Stimulated activated CD4-positive, alpha-beta T cell treated with anti-CD3 and anti-CD28 coated beads, Interleukin-1b, Interleukin-23, amount 100 ng/mL, for 24 hours (primary cell): ENCODE measurements at places on chromosomes 1 and 21.

DNA sequence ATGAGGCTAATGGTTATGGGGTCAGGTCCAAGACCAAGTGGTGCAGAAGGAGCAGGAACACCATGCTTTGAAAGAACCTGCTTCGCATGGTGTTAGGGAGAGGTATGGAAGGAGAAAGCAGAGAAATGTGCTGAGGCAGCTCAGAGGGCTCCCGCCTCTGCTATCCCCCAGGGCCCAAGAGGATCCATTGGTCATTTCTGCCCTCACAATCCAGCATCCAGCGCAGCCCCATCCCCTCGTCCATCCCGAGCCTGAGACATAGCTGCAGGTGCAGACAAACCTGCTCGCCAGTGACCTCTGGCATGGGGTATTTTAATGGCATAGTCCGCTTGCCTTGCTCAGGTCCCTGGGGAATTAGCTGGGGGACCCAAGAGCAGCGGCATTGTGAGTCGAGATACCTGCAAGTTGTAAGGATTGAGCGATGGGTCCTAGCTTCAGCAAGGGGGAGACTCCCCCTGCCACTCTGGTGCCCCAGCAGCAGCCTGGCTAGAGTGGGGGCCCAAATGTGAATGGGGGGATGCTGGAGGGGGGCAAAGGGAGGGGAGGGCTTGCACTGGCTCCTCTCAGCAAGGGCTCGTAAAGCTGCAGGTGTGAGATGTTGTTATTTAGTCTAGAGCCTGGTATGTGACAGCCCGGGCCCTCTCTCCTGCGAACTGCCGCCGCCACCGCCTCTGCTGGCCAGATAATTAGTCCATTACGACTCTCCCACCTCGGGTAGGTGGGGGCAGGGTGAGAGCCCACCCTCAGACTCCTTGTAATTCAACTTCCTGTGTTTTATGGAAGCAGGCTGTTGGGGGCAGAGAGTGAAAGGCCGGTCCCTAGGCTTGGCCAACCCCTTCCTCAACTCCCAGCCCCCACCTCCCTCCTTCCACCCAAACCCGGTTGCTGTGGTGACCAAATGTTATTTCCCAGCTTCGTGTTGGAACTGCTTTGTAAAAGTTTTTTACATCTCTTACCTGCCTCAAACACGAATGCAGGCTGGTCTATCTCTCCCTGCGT is 118.8 kb downstream of the RNF220 start:
- DNase-seq, result no peak

- no peak for DNase-seq
These were observed 24.0 kb downstream of the CSTB start for GRCh38 chr21:43751955-43752591.

DNA sequence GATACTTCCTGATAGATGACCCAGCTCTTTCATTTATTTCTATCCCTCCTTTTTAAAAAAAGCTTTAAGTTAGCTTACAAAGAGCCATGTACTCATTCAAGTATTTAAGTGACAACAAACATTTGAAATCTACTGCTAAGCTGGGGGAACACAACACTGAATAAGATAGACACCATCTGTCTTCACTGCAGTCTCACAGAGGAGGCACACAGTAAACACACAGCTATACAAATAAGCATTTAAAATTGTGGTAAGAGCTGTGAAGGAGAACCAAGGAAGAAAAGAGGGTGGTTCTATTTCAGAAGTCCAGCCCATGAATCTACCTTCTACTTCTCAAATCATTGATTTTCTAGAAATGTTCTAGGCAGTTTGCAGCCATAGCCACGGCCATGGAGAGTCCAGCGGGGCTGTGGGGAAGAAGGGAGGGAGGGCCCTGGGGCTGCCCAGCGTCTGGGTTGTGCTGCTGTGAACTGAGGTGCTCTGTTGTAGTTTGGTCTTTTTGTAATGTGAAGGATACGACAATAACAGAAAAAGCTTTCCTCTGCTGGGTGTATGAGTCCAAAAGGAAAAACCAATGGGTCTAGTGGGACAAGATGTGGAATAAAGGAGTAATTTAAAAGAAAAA is 28.2 kb downstream of the PRDM2 start:
- DNase-seq, result no peak

- DNase-seq, result no peak
These were observed 4.9 kb upstream of the DMRTA2 start for GRCh38 chr1:50427818-50428779.

DNA sequence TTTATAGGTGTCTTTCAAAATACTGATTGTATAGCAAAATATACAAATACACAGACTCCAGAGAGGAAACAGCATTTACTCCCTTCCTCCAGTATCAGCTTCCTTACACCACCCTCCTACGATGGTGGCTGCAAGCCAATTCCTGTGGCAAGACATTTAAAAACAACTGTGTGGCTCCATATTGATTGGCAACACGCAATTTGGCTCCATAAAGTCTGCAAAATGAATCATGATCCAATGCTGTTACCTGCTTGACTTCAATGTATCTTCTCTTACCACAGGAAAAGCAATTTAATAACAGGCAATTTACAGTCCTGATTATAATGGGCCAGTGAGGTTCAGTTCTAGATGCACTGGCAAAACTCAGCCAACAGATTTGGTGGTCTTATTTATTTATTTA is 19.7 kb upstream of the ATP6V1G3 start:
- DNase-seq, result no peak

DNA sequence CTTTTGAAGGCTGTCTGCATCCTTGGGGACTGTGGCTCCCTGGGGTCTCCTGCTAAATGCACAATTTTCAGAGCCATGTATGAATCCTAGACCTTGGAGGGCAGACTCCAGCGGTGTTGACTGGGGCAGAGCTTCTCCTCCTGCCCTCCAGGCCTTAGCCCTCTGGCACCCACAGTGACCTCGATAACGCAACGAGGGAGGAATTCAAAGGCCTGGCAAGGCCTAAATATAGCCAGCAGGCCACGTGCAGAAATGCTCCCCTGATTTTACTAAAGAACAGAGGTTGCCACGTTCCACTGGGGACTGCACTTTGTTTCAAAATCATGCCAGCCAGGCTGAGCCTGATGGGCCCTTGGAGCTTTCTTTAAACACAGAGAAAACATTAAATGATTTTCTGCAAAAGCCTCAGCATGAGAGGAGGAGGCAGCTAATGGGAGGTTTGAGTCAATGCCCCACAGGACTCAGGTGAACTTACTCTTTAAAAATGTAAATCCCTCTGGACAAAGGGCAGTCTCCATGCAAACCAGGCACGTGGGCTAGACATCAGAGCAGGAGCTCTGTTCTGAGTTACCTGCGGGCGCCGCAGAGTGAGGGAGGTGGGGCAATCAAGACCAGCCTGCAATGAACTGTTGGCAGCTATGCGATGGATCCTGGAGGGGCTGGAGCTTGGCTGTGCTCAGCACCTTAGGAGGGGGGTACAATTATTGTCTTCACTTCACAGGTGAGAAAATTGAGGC is 28.0 kb downstream of the GRIK3 start:
- no peak for DNase-seq

DNA sequence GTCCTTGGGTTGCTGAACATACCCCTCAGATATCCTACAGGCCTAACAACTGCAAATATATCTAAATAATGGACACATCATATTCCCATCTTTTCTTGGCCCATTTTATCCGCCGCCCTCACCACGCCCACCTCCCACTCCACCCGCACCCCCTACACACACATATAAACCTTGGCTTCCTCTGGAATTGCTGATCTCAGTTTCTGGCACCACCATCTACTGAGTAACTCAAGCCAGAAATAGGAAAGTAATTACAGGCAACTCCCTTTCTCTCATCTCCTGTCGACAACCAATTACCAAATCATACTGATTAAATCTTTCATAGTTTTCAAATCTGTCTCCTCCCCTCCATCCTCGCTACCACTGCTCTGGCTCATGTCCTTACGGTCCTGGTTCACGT is 4.7 kb downstream of the RGS8 start:
- no peak for DNase-seq

- DNase-seq, result no peak
These were observed 84.3 kb downstream of the ELAVL4 start for GRCh38 chr1:50193002-50193401.

DNA sequence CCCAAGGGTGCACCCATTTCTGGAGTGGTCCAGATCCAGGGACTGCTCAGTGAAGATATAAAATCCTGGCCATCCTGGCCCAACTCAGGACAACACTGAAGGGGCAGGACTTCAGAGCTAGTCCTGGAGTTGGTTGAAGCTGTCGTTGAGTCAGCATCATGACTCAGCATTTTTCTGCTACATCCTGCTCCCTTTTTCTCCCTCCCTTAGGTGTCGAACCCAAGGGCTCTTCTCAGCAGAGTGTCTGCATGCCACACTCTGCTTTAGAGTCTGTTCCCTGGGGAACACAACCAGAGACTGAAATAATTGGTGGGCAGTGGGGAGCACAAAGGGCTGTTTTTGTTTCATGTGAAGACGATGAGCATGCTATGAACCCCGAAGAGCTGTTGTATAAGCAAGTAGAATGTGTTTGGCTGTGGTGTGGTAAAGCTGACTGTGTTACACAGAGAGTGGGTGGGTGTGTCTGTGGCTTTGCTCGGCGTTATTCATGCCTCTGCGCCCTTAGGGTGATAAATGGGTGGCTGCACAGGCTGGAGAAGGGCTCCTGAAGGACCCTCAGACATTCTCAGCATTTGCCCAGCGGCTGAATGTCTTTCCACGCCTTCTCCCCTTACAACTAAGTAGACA is 167.2 kb downstream of the CYYR1 start:
- DNase-seq, result no peak

GRCh38 chr1:161128591-161129420 is 3.7 kb downstream of the DEDD start:
- no peak for DNase-seq

GRCh38 chr1:43954036-43954435 is 7.3 kb downstream of the IPO13 start:
- no peak for DNase-seq

GRCh38 chr1:72018562-72018961 is 263.8 kb downstream of the NEGR1 start:
- DNase-seq, result no peak

- DNase-seq, result no peak
These were observed 88.1 kb upstream of the HIVEP3 start for GRCh38 chr1:42006836-42007235.

- DNase-seq, result no peak
These were observed 9.0 kb downstream of the TBX15 start for GRCh38 chr1:118978914-118979701.

DNA sequence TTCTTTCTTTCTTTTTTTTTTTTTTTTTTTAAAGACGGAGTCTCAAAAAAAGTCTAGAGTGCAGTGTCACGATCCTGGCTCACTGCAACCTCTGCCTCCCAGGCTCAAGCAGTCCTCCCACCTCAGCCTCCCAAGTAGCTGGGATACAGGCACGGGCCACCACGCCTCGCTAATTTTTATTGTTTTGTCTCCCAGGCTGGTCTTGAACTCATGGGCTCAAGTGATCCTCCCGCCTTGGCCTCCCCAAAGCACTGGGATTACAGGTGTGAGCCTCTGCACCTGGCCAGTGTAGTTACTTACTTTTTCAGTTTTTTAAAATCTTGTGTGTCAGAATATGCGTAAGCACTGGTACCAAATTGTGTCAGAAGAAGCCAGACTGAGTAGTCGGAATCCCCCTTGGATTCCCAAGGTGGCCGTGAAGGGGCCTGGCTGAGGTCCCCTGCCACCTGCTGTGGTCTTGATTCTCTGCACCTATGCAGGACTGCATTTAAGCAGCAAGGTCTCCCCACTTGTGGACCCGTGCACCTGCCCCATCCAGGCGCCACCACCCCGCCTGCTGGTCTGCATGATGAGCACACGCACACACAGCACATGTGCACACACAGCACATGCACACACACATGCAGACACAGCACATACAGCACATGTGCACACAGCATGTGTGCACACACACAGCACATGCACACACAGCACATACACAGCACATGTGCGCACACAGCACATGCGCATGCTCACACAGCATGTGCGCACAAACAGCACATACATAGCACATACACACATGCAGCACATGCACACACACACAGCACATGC is 47.5 kb downstream of the PCNT start:
- DNase-seq, result no peak

DNA sequence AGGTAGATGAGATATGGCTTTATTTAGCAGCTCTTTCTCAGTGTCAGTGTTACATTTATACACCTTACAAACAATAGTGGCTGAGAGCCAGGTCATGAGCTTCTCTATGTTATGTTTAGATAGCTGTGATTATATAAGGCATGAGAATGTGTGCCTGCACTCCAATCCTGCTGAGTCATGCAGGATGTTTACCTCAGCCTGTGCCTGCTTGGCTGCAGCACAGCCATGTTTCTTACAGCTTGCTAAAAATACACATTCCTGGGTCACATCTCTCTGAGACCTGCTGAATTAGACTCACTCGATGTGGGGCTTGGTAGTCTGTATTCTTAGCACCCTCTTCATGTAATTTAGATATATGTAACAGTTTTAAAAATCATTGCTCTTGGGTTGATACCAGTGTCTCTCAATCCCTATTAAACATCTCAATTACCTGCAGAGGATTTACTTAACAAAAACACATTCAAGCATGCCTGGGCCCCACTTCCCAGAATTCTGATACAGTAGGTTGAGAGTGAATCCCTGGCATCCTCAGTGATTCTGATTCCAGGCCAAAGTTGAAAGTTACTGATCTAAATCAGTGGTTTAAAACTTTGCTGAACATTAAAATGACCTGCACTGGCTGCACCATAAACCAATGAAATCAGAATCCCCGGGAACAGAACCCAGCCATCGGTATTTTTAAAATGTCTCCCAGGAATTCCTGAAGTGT is 107.5 kb downstream of the GDAP2 start:
- DNase-seq, result no peak

DNA sequence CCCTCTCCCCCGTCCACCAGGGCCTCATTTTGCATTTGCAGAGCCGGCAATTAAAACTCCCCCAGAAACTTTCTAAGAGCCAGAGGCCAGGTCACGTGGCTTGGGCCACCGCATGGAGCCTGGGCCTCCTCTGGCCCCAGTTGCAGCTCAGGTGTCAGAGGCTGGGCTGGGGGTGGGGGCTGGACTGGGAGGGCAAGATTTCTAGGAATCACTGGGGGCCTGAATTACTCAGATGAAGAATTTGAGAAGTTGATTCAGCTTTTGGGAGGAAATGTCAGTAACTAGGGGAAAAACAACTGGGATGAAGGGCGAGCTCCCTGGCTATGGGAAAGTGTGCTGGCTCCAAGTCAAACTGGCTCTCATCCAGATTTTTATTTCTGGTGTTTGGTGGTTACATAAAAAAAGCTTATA is 151.0 kb downstream of the CDC7 start:
- DNase-seq, result no peak

GRCh38 chr1:3864884-3865283 is 7.6 kb downstream of the DFFB start:
- DNase-seq, result no peak

DNA sequence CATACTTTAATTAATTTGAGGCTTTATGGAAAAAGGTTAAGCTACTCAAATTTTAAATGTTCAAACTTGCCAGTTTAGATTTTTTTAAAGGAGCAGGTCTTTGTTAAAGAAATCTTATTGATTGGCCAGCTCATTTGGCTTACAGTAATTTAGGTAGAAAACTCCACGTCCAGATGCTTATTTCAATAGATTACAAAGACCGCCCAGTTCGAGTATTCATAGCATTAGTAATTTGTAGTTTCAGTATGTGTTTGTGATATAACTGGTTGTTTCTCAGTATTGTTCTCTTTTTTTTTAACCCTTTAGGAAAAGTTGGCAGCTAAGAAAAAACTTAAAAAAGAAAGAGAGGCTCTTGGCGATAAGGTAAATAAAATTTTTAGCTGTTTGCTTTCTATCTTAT is 1.6 kb downstream of the RPF1 start:
- no peak for DNase-seq
